CD4-positive, alpha-beta memory T cell (primary cell): ENCODE measurements at places on chromosomes 7 and 10. TPM values are rescaled to one million over a fixed set of nuclear protein-coding genes. Genes with fewer than 3 reads are reported as not detected.

FZD8 gene
- 1.2 TPM for total RNA-seq

DNA sequence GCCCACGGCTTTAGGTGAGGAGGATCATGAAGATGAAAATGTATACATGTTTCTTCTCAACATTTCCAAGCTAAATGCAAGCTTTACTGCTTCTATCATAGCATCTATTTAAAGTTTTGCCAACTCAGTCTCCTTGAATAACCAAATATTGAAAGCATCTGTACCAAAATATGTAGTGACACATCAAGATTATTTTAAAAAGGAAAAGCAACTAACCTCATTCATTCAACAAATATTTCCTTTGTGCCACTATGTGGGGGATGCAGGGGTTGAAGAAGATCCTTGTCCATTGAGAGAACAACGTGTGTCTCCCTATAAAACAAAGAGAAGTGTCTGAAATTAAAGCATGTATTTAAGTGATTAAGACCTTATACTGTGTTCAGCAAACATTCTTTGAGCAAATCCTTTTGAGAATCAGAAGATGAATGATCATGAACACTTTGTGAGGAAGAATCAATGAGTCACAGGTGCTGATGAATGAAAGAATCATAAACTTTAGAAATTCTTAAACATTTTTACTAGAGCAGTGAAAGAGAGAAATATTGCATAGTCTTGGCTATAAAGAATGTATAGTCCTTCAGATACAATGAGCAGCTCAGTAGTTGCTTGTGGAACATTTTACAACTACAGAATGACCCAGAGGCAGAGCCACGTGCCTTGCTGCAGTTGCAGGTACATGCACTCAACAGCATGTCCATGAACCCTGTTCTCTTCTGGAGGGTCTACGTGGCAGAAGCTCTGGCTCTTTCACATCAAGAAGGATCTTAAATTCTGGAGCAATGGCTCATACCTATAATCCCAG is 13.9 kb downstream of the TAS2R60 start:
- no peaks in the 10 kb centered on the region for H3K36me3 ChIP-seq
- H3K27ac ChIP-seq, result no peak overlapping the region
- H3K4me1 ChIP-seq, result no peaks in the 10 kb centered on the region
- no peaks in the 10 kb centered on the region for H3K27me3 ChIP-seq
- no peak for DNase-seq

- no peaks in the 10 kb centered on the region for H3K4me1 ChIP-seq
- H3K27ac ChIP-seq, result no peak overlapping the region
- DNase-seq, result no peak
- peaks cover 38% of the 10 kb centered on the region for H3K36me3 ChIP-seq
These were observed 58.2 kb upstream of the CAMK2B start for GRCh38 chr7:44383566-44383965.

DNA sequence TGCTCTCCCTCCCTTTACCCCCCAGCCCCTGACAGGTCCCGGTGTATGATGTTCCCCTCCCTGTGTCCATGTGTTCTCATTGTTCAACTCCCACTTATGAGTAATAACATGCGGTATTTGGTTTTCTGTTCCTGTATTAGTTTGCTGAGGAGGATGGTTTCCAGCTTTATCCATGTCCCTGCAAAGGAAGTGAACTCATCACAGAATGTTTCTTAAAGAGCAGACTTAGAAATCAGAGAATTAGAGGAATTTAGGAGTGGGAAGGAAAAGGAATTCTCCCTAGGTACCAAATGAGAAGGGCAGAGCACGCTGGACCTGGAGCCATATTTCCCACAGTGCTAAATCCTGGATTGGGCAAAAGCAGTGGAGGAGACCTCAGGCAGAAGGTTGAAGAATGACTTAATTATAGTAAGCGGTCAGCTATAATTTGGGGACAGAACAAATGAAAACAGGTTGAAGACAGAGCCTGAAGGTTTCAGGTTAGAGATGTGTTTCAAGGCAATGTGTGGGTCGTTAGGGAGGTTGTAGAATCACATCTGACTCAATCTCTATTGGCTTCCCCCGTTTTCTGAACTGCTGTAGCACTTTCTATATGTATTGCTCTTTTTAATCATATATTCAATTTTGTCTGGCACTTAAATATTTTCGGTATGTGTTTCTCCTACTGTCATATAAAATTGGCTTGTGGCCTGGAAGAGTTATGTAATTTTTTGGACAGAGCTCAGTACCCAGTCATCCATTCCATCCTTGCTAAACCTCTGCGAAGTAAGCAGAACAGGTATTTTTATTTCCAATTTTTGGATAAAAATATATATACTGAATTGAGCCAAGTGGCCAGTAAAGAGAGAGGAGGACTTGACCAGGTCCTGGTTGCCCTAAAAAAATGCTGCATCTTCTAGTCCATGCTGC is 210.5 kb upstream of the KLF6 start:
- H3K4me1 ChIP-seq, result no peaks in the 10 kb centered on the region
- no peak overlapping the region for H3K4me3 ChIP-seq
- H3K27ac ChIP-seq, result no peak overlapping the region
- H3K36me3 ChIP-seq, result no peaks in the 10 kb centered on the region
- H3K27me3 ChIP-seq, result no peaks in the 10 kb centered on the region

DNA sequence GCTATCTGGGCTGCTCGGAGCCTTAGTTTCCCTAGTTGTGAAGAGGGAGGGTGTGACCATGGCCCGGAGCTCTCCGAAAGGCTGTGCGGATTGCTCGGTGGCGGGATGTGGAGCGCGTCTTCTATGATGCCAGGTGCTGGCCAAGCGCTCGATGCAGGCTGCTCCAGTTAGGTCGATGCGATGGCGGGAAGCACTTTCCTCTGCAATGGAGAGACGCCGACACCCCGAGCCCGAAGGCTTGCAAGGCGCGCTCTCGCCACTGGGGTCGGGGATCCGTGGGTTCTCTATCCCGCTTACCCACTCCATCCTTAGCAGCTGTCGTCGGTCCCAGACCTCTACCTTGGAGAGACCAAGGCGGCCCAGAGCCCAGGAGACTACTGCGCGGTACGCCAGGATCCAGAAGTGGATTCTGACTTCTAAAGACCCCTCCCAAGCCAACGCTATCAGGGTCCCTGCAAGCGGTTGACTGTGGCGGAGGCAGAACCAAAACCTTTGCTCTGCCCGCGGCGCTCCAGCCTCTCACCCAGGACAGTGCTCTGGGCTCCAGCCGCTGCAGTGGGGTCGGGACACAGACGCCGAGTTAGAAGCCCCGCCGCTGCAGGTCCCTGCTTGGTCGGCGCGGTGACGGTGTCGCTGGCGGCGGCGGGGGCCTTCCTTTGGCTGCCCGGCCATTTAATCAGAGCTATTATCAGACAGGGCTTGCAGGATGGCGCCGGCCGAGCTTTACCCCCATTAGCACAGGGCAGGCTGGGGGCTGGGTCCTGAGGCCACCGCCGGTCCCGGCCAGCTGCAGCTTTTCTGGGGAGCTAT is 7.8 kb upstream of the TBX20 start:
- no peaks in the 10 kb centered on the region for H3K4me1 ChIP-seq
- H3K27ac ChIP-seq, result no peak overlapping the region
- H3K36me3 ChIP-seq, result no peaks in the 10 kb centered on the region
- H3K27me3 ChIP-seq, result peaks cover 41% of the 10 kb centered on the region

GRCh38 chr10:46544989-46545791 is 11.3 kb downstream of the GPRIN2 start:
- H3K27ac ChIP-seq, result no peak overlapping the region
- no peaks in the 10 kb centered on the region for H3K4me1 ChIP-seq
- H3K27me3 ChIP-seq, result peaks cover 4% of the 10 kb centered on the region
- H3K36me3 ChIP-seq, result no peaks in the 10 kb centered on the region
- DNase-seq, result no peak
